ENCODE measurements at places on chromosomes 11 and 22. TPM values are rescaled to one million over a fixed set of nuclear protein-coding genes. Genes with fewer than 3 reads are reported as not detected.

The SLC22A24 gene
- total RNA-seq: not detected

The DENND6B gene
- total RNA-seq: 2.8 TPM

The OR8H3 gene
- not detected for total RNA-seq

The CCDC89 gene
- total RNA-seq: not detected

The BTG4 gene
- total RNA-seq: 0.10 TPM

The CDCA5 gene
- 74.3 TPM for total RNA-seq

The PATE4 gene
- not detected for total RNA-seq

The MMP7 gene
- 23.2 TPM for total RNA-seq

The KBTBD3 gene
- 1.5 TPM for total RNA-seq

The AGBL2 gene
- total RNA-seq: 0.64 TPM

The TCN2 gene
- 6.2 TPM for total RNA-seq

The FUT4 gene
- 2.6 TPM for total RNA-seq

The GAL gene
- 19.5 TPM for total RNA-seq

The SHANK3 gene
- total RNA-seq: 3.9 TPM

The CTTN gene
- total RNA-seq: 211 TPM

The MADD gene
- total RNA-seq: 19.5 TPM

The RNF26 gene
- total RNA-seq: 32.7 TPM

The SYT7 gene
- total RNA-seq: 1.3 TPM

The CDHR5 gene
- not detected for total RNA-seq

The CCDC73 gene
- not detected for total RNA-seq

The LZTR1 gene
- 19.2 TPM for total RNA-seq

The FERMT3 gene
- total RNA-seq: 1.2 TPM

The TMEM121B gene
- total RNA-seq: 0.20 TPM

The ABCG4 gene
- total RNA-seq: 0.35 TPM

The SMIM35 gene
- not detected for total RNA-seq

The ADAMTS15 gene
- total RNA-seq: 5.3 TPM

The UBQLN3 gene
- not detected for total RNA-seq

The VSIG10L2 gene
- total RNA-seq: not detected

The NDUFS8 gene
- total RNA-seq: 251 TPM

The HTR3B gene
- not detected for total RNA-seq

The TSKU gene
- total RNA-seq: 145 TPM

The PTGDR2 gene
- not detected for total RNA-seq

The MRPL40 gene
- 55.1 TPM for total RNA-seq

The C11orf87 gene
- 0.05 TPM for total RNA-seq

The CHADL gene
- total RNA-seq: not detected

The HBB gene
- total RNA-seq: not detected

The APOA1 gene
- 0.13 TPM for total RNA-seq

The FGF19 gene
- 0.12 TPM for total RNA-seq

The POU2AF3 gene
- 1.4 TPM for total RNA-seq

The CARD16 gene
- total RNA-seq: 0.25 TPM

The LARGE2 gene
- total RNA-seq: 2.7 TPM

The THAP12 gene
- 40.1 TPM for total RNA-seq

The NAALADL1 gene
- total RNA-seq: not detected

The FIBIN gene
- not detected for total RNA-seq

The OR4S2 gene
- total RNA-seq: not detected

The MTMR3 gene
- total RNA-seq: 9.3 TPM

The FAM111B gene
- 7.4 TPM for total RNA-seq

The RAPSN gene
- total RNA-seq: 0.09 TPM

The RAB36 gene
- total RNA-seq: 7.8 TPM

The CLMP gene
- total RNA-seq: 26.6 TPM

The SEZ6L gene
- not detected for total RNA-seq

The TTC28 gene
- 3.7 TPM for total RNA-seq

The HEPN1 gene
- not detected for total RNA-seq

The APOBEC3B gene
- 28.4 TPM for total RNA-seq

The OR2AG2 gene
- 0.07 TPM for total RNA-seq

The KMT5B gene
- 19.7 TPM for total RNA-seq

The LIF gene
- 31.6 TPM for total RNA-seq

Measured in A549 treated with Hydrocortisone at 1 μM for 4 hours (cell line).